ENCODE measurements at places on chromosomes 1 and 21.

DNA sequence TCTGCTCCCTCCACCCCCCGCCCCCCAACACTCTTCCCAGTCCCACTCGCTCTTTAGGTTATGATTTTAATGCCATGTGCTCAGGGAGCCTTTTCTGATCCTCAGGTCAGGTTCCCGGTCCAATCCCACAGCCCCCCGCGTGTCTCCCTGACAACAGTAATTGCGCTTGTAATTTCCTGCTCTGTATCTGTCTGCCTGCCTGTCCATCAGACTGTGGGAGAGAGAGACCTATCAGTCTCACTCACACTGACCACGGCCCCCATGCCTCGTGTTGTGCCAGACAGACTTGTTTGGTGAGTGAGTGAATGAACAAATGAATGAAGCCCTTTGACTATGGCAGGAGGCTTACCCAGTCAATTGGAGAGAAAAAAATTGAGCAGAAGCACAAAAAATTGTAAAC is 50.8 kb upstream of the ECE1 start:
- DNase-seq, result no peak

DNA sequence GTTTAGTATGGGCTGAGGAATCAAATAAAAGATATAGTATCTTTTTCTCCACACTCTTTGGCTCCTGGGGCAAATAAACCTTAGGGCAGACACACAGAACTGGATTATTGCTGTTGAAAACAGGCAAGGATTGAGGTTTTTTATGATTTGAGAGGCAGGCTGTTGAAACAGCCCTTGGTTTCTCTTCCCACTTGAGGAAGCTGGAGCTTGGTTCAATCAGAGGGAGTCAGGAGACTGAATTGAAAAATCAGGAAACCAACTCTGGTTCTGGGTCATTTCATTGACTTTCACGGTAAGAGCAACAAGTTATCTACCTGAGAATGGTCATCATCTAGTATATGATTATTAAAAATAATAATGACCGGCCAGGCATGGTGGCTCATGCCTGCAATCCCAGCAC is 108.4 kb downstream of the CNIH3 start:
- no peak for DNase-seq

DNA sequence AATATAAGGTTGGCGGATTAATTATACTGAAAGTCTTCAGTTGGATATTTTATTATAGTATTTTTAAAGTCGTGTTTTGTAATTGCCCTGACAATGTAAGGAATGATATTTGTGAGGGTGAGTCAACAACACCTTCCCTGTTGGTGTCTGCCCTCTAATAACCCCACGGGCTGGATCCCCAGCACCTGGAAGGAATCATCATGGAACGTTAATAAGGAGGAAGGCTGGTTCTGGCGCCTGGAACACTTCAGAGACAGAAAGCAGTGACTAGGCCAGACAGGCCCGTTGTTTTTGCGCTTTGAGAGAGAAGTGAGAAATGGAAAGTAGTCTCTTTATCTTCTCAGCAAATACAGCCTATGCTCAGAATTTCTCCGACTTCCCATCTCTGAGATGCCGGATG is 31.6 kb downstream of the TEX35 start:
- DNase-seq, result no peak

GRCh38 chr1:60066001-60066400 is 7.6 kb downstream of the C1orf87 start:
- DNase-seq, result no peak

DNA sequence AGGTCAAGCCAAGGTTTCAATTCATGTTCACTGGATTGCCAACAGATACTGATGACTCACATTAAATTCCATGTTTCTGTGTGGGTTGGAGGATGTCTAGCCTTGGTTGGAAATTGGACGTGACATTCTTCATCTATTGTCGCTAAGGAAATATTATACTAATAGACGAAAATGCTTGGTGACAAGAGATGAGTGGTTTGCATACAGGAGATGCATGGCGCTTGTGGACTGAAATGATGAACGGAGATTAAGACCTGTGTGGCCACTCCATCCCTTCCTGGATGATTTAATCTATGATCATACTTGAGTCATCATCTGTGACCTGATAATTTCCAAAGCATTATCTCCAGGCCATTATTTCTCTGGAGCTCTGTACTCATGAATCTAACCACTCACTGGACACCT is 97.0 kb upstream of the CD34 start:
- DNase-seq, result no peak

GRCh38 chr1:224644553-224645154 is 28.5 kb downstream of the CNIH3 start:
- DNase-seq, result peak; percentile 39

- DNase-seq, result no peak
Observed at GRCh38 chr1:187641015-187641414, 812.3 kb downstream of the PLA2G4A start.

- DNase-seq, result no peak
Observed at GRCh38 chr1:114000406-114000805, 21.1 kb downstream of the OLFML3 start.

- DNase-seq, result no peak
Observed at GRCh38 chr1:163068716-163069115, 445 bp upstream of the RGS4 start.

GRCh38 chr21:14550135-14550534 is 4.0 kb upstream of the SAMSN1 start:
- DNase-seq, result no peak

DNA sequence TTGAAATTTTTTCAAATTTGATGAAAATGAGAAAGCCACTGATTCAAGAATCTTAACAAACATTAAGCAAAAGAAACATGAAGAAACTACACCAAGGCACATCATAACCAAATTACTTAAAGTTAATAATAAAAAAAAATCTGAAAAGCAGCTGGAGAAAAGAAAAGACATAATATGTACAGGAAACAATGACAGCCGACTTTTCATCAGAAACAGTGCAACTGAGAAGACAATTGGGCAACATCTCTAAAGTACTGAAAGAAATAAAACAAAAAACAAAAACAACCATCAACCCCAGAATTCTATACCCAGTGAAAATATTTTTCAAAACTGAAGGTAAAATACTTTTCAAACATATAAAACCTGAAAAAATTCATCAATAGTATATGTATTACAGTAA is 73.8 kb upstream of the DMRTA2 start:
- DNase-seq, result no peak

DNA sequence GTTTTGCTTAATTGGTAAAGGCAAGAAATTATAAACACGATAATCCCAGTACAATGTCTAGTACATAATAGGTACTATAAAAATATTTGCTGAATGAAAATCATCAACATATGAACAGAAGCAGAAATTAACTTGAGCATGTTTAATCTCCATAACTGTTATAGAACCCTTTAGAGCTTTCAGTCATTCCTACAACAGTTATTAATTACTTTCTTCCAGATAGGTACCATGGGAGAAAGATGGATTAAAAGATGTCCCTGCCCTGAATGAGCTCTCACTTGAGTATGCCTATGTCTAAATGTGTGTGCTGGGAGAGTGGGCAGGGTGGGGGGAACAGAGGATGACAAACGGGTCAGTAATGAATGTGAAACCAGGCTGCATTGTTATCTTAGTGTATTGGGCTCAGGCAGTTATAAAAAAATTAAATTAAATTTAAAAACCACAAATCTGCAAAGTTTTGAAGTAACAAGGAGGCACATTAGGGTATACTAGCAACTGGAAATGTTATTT is 2.4 kb downstream of the EPS15 start:
- no peak for DNase-seq

GRCh38 chr21:32499249-32500055 is 85.9 kb downstream of the TCP10L start:
- DNase-seq, result no peak

- no peak for DNase-seq
Observed at GRCh38 chr1:153272186-153272585, 12.7 kb downstream of the LORICRIN start.

DNA sequence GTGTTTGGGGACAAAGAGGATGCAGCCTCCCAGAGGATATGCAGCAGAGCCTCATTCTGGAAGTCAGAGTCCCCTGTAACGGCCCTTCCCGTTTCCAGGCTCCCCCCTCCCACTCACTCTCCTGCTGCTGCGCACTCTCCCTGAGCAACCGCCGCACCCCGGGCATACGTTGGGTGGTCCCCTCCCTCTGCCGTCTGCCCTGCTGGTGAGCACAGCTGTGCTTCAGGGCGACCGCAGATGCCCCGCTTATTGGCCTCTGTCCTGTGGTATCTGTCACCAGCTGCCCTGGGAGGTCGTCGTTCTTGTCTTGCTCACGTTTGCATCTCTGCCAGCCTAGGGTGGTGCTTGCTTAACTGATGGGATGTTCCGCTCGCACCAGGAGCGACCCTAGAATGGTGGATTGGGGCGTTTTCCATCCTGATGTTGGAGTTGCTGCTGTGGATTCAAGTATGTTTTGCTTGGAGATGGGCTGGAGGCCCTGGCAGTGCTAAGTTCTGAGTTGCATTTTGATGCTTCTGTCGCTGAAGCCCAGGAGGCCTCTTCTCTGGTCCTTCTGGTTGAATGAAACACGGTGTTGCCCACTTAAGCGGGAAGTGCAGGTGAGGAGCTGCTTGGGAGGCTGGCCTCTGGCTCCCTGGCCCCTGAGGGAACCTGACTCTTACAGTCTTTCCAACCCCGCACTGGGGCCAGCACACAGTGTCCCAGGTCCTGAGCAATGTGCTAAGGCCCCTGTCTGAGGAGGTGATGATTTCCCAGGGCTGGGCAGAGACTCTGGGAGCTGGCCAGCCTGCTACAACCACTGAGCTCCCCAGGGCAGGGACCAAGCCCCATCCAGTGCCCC is 3.2 kb downstream of the TMEM201 start:
- DNase-seq, result no peak

GRCh38 chr1:176938375-176938774 is 226.1 kb downstream of the ASTN1 start:
- DNase-seq, result no peak

- DNase-seq, result no peak
Observed at GRCh38 chr1:88401313-88401712, 282.8 kb upstream of the PKN2 start.

GRCh38 chr1:243723050-243723449 is 127.0 kb downstream of the AKT3 start:
- no peak for DNase-seq
